Left ventricle myocardium inferior (tissue), 1 donor: ENCODE measurements at places on chromosomes 6 and 20. TPM values are rescaled to one million over a fixed set of nuclear protein-coding genes. Genes with fewer than 3 reads are reported as not detected.

The TDRD6 gene
- total RNA-seq = 0.36 TPM

DNA sequence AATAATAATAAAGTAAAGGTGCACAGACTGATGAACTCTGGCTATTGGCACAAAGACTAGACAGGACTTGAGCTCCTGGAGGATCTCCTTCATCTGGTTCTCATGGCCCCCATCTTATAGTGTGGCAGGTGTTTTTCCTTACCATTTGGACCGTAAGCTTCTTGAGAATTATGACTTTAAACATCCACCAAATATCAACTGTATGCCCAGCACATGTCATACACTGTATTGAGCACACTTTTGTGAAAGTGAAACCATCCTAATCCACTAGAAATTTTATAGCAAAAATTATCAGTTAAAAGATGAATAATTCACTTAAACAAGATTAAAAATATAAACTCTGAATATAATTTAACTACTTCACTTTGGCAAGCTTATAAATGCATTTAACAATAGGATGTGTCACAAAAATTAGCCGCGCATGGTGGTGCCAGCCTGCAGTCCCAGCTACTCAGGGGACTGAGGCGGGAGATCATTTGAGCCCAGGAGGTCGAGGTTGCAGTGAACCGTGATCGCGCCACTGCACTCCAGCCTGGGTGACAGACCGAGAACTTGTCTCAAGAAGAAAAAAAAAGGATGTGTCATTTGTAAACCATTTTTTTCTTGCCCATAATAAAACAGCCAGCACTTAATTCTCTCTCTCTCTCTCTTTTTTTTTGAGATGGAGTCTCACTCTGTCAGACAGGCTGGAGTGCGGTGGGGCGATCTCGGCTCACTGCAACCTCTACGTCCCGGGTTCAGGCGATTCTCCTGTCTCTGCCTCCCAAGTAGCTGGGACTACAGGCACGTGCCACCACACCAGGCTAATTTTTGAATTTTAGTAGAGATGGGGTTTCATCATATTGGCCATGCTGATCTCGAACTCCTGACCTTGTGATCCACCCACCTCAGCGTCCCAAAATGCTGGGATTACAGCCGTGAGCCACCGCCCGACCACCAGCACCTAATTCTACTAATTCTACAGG, 9.1 kb downstream of the HIVEP2 start:
- no peak for DNase-seq

DNA sequence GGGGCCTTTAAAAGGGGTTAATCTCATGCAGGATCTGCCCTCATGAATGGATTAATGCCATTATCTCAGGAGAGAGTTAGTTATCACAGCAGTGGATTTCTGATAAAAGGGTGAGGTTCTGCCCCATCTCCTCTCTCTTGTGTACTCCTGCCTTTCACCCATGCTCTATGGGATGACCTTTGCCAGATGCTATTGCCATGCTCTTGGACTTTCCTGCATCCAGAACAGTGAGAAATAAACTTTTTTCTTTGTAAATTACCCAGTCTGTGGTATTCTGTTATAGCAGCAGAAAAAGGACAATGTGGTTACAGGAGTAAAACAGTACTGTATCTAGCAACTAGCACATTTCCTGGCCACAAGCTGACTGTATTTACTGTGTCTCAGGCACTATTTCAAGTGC, 58.0 kb upstream of the CCN2 start:
- no peak for DNase-seq

DNA sequence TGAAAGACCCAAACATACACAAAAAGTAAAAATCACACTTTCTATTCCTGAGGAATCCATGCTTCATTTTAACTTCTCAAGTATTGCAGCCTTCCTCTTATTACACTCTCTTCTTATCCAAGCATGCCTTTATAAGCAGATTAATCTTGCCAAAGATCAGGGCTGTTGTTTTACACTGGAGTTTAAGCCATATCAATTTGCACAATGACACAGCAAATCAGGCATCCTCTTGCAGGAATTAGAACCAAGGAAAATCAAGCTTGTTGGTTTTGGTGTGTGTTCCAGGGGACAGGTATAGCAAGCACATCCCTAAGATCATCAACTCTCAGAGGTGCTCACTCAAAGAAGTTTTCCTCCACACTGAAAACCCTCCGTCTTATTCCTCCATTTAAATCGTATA, 69.5 kb downstream of the CYP39A1 start:
- no peak for DNase-seq

DNA sequence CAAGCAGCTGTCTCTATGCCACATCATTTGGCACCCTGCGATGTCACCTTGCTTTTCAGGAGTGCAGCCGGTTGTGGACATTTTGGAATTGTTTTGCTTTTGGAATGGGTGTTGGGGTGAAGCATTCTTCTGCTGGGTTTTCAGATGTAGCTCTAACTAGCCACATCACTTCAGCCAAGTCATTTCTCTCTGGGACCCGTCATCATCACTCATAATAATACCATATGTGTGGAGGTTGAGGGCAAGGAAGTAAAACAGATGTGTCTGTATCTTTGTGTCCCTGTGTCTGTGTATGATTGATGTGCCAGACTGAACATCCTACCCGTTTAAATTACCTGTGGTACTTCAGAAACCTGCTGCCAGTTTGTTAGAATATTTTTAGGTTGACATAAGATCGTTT, 49.5 kb upstream of the TULP4 start:
- DNase-seq = no peak

DNA sequence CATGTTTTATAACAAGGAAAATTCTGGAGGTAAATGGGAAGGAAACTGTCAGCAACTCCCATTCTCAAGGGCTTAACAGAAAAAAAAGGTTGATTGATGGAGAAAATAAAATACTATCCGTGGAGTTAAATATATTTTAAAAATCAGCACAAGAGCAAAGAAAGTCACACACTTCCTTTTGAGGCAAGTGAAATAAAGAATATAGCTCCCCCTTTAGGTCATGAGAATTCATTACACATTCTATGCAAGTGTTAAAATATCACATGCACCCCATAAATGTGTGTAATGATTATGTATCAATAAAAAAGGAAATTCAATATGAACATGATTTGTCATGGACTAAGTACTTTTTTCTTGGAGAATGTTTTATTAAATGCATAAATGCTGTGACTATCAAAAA, 349.2 kb downstream of the TPBG start:
- no peak for DNase-seq

DNA sequence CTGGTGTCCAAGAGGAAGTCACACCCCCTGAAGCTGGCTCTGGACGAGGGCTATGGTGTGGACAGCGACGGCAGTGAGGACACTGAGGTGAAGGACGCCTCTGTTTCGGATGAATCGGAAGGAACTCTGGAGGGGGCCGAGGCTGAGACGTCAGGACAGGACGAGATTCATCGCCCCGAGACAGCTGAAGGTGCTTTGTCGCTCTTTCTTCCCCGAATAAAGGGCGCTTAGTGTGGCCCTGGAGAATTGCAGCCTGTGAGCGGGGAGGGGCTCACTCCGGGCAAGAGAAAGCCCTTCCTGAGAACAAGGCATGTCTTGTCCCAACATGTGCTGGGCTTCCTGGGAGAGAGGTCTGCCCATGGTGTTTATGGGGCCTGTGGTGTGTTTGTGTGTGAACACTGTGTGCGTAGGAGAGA, 41.4 kb downstream of the MYT1 start:
- DNase-seq = no peak

- DNase-seq = peak; percentile 90
Measured at GRCh38 chr20:50304923-50305635, 114.4 kb downstream of the CEBPB start.

The CLPSL1 gene
- not detected for total RNA-seq

GRCh38 chr20:56163806-56164205, 84.7 kb upstream of the MC3R start:
- DNase-seq = no peak

DNA sequence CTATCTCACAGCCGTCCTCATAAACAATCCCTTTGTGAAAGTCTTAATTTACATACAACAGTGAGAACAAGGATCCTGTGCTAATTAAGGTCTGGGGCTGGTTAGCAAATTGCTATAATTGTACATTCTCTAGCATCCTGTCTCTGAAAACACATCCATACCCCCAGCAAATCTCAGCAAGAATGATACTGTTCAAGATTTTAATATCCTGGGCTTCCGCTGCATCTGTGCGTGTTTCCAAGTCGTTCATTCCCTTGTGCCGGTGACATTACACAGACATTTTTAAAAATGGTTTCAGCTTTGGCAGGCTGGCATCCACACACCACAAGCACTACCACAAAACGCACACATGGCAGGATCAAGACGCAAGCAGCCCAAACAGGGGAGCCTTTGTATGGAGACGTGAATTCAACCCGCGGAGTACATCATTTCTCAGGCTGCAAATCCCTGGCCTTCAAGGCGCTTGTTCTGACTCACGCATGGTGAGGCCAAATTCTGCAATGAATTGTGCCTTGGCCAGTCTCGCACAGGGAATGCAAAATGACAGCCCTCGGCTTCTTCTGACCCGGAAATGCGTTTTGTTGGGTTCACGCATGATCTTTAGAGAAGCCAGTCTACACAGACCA, 20.3 kb downstream of the ZMYND8 start:
- peak; percentile 53 for DNase-seq

DNA sequence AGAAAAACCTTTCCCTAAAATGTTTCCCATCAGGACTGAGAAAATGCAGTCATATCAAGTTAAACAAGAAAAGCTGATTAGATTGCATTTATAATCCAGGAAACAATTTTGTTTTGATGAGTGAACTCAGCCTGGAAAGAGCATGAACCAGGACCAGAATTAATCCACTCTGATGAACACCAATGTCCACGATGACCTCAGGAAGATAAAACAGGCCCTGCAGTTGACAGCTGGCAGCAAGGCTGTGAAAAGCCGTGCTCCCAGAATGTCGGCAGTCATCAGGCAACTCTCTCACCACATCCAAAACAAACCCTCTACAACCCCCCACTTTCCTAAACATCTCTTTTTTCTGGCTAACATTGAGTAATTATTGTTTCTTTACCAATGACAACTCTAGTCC, 74.0 kb upstream of the PROKR2 start:
- no peak for DNase-seq

DNA sequence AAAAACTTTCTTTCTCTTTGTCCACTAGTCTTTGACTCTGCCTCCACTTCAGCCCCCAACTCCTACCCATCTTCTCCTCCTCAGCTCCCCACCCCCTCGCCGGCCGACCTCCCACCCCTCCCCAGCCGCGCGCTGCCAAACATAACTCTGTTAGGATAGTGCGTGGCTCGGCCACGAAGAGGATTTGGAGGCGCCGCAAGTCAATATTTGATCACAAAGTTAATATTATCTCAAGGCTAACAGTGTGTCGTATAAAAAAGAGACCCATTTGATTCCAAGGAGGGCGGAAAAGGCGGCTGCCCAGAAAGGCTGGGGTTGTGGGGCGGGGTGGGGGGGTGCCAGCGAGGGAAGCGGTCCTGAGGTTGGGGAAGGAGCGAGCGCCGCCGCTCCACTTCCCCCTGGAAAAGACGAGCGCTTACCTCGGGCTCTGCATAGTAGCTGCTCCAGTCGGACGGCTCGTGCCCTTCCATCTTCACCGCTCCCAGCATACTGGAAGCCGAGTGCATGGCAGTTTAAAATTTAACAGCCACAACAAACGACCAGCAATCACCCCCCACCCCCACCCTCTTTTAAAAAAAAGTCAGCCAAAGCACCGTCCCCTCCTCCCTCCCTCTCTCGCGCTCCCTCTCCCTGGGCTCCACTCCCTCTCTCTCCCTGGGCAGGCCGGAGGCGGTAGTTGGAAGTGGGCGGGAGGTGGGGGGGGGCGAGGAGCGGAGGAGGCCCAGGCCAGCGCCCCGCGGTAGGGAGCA, 425 bp downstream of the FOXA2 start:
- no peak for DNase-seq

DNA sequence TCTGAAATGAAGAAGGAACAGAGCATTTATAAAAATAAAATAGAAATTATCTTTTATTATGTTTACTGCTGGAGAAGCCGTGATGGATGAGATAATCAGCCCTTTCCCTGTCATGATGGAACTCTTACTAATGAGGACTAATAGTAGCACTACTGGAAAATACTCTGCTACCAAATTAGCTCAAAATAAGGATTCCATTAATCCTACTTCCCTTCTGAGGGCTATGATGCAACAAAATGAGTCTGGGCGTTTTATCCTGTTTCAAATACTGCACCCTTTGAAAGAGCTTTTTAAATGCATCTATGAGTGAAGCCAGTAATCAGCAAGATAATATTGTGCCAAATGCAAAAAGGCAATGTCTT, 59.3 kb upstream of the CARMIL1 start:
- no peak for DNase-seq

The RAET1L gene
- not detected for total RNA-seq

- DNase-seq = no peak
Measured at GRCh38 chr6:72621291-72622093, at the start of gene KCNQ5. Gene KCNQ5 (plus strand): TSS chr6:72622064.

The CPNE5 gene
- 26.5 TPM for total RNA-seq

The DNAH8 gene
- total RNA-seq = 0.03 TPM

The MYCT1 gene
- total RNA-seq = 15.0 TPM

DNA sequence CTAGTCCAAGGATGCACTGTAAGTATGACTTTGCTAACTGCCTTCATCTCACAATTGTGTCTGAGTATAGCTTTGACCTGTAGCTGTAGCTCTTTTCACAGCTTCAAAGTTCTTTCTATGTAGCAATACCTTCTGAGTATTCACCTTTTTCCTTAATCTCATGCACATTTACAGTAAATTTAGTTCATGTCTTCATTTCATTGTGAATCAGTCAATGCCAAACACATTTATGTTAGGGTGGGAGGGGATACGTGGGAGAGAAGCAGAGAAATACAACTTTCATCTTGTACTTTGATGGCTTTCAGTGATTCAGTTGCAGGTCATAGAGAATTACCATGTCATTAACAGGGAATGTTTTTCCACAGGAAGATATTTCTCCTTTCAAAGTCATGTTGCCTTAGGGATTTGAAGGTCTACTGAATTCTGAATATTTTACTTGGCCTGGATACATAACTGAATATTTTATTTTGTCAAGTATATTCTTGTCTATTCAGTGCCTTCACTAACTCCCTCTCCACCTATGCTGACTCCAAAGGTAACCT, 119.2 kb downstream of the TINAG start:
- DNase-seq = no peak

The CLVS2 gene
- 0.05 TPM for total RNA-seq

DNA sequence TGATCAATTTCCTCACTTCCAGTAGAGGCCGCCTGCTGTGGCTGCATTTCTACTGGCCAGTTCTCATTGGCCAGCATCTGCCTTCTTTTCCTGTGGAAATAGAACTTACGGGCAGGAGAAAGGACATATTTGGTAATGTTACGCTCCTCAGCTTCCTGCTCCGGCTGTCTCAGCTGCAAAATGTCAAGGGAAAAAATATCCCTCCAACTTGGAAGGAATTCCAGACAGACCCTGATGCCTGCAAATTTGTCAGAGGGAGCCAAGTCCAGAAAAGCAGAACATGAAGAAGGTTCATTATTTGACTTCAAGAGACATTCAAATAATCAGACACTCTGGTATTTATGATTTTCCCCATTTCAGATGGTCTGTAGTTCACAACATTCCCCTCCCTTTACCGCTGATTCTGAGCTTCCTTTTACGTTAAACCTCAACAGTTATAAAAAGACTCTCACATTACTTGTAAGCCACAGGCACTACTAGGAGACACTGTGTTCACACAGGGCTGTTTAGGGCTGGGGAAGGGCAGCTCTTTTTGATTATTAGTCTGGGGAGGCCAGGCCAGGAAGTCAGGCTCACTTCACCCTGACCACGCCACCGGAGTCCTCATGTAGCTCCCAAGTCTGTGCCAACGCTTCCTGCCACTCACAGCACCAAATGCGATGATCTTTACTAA, 179.6 kb upstream of the CCN2 start:
- peak; percentile 37 for DNase-seq

The ECT2L gene
- 1.6 TPM for total RNA-seq
